Effector CD4-positive, alpha-beta T cell (primary cell): ENCODE measurements at places on chromosomes 5 and 9.

DNA sequence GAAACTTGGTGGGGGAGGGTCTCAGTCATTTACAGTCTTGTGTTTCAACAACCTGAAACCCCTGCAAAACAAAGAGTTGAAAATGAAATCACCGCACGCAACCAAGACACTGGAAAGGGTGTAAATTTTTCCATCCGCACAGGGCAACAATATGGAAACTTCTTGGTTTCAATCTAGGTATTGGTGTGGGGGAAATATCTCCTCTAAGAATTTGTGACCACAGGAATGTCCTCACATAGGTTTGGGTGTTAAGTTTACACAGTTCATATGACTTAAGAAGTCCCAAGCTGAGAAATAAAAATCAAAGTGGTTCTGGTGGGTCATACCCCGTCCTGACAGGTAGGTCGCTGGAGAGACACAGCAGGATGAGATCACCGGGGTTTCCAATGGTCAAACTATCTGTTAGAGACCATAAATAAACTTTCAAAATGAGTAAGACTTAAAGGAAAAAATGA is 51.9 kb upstream of the PIP5K1B start:
- no peak for DNase-seq

DNA sequence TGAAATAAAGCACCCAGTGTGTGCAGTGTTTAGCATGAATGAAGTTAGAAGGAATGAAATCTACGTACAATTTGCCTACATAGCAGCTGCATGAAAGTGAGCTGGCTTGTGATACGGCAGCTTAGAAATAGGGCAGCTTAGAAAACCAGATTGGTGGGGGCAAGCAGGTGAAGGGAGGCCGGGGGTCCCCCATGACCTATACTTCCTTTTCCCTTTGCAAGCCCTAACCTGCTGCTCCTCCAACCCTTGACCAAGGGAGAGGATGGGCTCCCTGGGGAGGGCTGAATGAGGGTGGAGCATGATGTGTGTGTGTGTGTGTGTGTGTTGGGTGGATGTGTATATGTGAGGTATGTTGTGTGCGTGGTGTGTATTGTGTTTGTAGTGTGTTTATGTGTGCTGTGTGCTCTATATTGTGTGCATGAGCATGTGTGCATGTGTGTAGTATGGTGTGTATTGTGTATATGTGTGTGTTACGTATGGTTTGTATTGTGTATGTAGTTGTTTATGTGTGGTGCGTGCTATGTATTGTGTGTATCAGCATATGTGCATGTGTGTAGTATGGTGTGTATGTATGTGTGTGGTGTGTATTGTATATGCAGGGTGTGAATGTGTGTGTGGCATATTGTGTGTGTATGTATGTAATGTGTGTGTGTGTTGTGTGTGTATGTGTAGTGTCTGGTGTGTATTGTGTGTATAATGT is 72.1 kb downstream of the TENT4A start:
- DNase-seq: no peak

GRCh38 chr9:82010711-82011110 is 22.1 kb downstream of the SPATA31D1 start:
- DNase-seq: no peak

- no peak for DNase-seq
These were observed 17.5 kb downstream of the TMEM161B start for GRCh38 chr5:88251048-88251711.

DNA sequence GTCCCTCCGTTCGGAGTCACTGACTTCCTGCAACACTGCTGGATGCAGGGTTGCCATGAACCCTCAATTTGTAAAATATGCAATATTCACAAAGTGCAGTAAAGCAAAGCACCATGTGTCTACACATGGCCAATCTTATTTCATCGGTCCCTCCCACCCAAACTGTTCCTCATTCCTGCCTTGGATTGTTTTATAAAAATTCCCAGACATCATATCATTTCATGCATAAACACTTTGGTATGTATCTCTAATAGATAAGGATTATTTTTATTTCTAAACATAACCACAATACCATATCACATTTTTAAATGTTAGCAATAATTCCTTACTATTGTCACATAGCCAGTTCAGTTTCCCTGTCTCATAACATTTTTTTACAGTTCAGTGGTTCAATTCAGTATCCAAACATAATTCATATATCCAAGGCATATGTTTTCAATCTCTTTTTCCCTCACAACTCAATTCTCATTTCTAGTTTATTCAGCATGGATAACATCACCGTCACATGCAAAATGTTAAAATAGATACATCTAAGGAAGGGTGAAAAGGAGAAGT is 82.0 kb upstream of the PCAT7 start:
- no peak for DNase-seq

GRCh38 chr5:53037141-53037859 is 48.1 kb downstream of the ITGA2 start:
- DNase-seq: no peak

DNA sequence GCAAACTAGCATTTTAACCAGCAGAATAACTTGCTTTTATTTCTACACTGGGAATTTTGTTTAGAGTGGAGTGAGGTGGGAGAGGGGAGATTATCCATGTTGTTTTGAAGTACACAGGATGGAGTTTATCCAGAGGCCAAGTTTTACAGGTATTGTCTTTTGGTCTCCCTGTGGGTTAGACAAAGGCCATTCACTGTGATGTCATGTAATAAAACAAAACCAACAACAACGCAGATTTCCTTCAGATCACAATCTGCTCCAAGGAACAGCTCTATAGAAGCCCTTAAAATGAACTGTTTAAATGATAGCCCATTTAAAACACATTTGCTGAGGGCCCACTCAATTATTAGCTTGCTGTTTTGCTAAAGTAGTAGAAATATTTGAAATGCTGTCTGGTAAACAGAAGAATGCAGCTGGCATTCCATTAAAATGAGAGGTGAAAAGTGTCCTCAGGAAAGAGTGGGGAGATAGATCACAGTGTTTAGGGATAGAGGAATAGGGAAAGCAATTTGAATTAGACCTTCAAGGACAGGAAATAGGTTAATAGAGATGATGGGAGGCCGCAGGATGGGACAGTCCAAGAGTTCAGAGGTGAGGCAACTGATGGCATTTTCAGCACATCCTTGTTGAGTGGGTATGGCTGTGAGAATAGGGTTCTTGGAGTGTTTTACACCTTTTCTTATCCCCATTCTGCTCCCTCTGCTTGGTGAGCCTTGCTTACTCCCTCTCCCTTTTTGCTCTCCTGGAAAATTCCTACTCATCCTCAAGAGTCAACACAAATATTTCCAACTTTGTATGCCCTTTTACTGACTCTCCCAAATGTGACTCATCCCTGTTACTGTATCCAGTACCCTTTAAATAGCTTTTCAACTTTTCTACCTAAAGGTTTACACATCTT is 140.1 kb upstream of the NR3C1 start:
- DNase-seq: no peak

DNA sequence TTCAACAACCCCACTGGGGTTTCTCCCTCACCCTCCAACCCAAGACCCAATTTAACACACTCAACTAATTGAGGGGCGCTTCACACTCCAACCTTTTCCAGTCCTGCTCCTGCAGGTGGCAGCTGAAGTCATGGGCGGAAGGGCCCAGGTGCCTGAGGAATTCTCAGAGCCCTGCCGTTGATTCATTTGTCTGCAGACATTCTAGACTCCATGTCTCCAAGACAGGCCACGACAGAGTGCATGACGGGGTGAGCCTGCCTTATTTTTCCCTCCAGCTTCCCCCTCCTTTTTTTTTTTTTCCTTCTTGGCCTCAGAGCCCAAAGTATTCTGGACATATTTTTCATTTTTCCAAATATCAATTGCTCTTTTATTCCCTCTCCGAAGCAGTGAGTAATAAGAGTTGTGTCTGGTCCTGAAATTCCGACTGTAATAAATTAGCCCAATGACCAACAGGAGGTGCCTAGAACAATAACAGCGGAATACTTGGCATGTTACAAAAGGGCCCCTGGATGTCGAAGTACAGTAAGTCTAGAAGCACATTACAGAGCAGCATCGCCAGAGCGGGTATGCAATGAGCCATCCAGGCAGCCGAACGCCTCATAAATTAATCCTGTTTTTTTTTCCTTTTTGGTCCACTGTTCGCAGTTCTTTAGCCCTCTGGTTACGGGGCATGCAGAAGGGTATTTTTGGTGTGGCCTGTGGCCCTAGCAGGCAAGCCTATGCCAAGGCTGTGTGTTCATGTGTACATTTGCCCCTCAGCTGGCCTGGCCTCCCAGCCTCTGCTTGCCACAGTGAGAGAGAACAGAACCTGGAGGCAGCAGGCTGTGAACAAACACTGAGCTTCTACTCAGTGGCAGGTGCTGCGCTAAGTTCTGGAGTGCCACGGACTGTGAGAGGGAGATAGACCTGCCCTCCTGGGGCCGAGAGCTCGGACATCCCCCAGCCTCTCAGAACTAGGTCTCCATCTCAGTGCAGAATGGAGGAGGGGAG is 8.6 kb upstream of the SMIM23 start:
- DNase-seq: no peak

DNA sequence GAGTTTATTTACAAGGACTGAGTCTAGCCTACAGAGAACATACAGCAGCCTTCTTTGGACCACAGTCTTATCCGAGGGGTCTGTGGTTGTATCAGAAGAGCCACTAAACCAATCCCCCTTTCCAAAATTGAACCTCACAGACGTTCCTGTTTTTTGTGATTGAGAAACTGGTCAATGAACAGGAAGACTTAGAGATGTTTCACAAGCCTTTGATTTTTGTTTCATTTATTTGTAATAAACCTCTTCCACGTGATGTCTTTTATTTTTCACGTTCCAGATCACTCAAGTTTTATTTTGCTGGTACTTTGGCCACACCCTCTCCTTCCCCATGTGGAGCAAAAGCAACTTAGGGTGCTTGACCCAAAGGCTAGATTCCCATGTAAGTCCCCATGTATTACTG is 16.1 kb downstream of the CCT5 start:
- DNase-seq: no peak

- no peak for DNase-seq
These were observed 683.8 kb downstream of the LRRC70 start for GRCh38 chr5:63262185-63262981.

GRCh38 chr9:95120781-95121370 is 196.6 kb downstream of the FANCC start:
- no peak for DNase-seq

DNA sequence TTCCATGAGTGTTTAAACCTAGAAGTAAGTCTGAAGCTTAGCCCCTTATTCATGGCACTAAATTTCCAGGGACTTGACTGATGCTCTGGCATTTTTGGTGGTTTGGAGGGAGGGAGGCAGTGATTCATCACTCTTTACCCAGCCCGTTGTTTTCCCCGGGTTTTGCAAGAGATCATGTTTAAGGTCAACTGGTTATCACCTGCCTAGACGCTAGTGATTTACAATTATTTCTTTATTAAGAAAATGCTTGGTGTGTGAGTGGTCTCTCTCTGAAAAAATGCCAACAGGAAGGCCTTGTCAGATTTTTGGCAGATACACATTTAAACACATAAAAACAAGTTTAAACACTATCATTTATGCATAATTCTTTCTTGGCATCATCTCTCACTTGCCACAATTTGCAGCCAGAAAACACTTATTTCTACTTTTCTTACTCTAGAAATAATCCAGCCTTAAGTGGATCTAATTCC is 737.9 kb upstream of the ZNF608 start:
- DNase-seq: no peak

GRCh38 chr5:143056339-143056704 is 286.1 kb downstream of the ARHGAP26 start:
- no peak for DNase-seq

DNA sequence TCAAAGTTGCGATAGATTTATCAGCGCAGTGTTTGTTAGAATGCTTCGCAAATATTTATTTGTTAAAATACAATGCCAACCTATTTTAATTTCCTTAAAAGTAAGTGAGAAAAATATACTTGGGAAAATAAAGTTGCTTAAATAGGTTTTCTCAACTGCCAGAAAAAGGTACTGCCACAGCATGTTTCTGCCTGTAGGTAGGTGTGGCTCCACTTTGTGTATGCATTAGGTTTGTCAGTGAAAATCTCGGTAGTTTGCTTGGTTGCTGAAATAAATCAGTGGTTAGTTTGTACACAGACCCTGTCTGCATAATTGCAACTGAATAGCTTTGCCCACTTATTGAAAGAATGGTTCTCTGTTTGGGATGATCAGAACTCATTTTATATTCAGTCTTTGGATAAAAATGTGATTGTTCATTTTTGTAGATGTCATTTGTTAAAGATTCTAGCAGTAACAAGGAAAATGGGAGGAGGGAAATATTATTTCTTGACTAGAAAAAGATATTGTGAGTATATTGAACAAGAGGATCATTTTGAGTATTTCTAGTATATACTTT is 25.7 kb downstream of the C9orf85 start:
- DNase-seq: no peak

- DNase-seq: no peak
These were observed 71.9 kb downstream of the SMIM23 start for GRCh38 chr5:171857489-171857876.

- no peak for DNase-seq
These were observed 142.8 kb downstream of the PALM2AKAP2 start for GRCh38 chr9:109922617-109923470.

DNA sequence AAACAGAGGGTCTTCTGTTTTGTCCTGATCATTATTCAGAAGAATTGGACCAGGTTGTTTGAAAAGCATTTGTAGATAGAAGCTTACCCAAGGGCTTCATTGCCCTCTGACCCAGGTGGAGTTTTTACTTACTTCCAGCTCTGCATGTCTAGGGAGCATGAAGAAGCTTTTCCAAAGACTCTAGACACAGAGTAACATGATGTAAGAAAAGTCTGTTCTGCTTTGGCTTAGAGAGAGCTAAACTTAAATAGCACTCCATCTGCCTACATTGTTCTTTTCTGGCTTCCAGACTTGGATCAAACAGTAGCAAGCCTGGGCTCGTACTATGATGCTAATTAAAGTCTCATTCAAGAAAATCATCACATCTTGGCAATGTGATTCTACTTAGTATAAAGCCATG is 112.1 kb downstream of the SNCAIP start:
- DNase-seq: no peak

DNA sequence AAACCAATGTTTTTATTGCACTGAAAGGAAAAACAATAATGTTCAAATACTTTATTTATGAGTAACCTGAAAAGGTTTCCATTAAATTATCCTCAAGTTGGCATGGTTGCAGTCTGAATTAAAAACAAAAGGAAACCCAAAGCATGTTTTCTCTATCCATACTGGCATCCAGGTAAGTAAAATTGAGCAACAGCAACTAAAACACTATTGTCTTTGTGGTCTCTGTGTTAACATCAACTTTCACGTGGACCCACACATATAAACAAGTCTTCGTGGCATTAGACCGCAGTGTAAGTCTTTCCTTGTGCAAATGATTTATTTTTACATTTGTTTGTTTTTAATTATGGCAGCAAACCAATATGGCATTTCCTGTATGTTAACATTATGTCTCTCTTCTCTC is 757.6 kb downstream of the SEMA5A start:
- DNase-seq: no peak

GRCh38 chr9:93219692-93220091 is 35.8 kb downstream of the WNK2 start:
- no peak for DNase-seq

- DNase-seq: no peak
These were observed 151.8 kb downstream of the SEC61B start for GRCh38 chr9:99373912-99374311.

GRCh38 chr5:176538989-176539384 is 1.8 kb upstream of the RNF44 start:
- no peak for DNase-seq
